ENCODE measurements at places on chromosomes 7 and 10.

GRCh38 chr7:98084631-98085030 is 22.0 kb upstream of the LMTK2 start:
- DNase-seq: no peak

DNA sequence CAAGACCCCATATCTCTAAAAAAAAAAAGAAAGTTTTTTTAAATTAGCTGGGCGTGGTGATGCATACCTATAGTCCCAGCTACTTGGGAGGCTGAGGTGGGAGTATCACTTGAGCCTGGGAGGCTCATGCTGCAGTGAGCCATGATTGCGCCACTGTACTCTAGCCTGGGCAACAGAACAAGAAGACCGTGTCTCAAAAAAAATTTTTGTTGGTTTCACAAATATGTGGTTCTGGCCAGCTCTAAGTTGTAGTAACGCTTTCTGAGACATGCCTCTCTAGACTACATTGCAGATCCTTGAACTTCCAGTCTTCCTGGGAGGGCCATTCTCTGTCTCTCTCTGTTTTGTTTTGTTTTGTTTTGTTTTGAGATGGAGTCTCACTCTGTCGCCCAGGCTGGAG is 24.6 kb upstream of the RHBDD2 start:
- no peak for DNase-seq

DNA sequence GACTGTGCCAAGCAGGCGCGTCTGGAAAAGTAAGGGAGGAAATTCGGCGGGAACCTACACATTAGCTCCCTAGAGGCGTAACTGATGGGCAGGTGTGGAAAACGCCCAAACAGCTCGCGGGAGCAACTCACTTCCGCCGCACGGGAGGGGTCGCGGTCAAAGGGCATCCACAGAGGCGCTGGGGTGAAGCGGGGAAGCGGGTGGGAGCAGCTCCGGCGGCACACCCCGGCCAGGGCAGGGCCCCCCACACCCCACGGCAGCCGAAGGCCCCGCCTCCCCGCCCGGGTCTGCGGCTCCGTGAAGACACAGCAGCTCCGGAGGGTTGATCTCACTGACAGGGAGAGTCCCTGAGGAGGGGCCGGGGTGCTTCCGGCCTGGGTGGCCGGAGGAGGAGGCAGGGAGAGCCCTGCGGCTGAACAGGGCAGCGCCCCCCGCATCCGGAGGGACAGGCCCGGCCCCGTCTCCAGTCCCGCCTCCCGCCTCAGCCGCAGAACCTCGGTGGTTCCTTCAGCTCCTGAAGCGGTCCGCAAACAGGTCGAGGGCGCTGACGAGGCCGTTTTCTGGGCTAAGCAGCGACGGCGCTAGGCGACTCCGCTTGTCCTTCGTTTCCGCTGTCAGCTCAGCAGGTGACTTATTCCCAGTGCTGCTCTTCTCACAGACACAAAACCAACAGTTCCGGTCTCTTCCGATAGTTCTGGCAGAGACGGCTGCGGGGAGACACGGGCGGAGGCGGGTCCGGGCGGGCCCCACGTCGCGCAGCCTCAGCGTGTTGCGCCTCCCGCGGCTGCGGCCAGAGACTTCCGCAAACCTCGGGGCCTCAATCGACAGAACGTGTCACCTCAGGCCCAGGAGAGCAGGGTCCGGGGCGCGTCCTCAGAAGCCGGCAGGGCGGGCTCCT is 276.1 kb downstream of the DNAJB6 start:
- DNase-seq: peak; percentile 62

- DNase-seq: peak; percentile 54
Measured at GRCh38 chr10:46228563-46229071, 58.2 kb upstream of the ANTXRL start.

- peak; percentile 9 for DNase-seq
Measured at GRCh38 chr10:70232155-70232858, 922 bp downstream of the PPA1 start.

GRCh38 chr10:42836771-42837468 is 54.3 kb downstream of the BMS1 start:
- no peak for DNase-seq

DNA sequence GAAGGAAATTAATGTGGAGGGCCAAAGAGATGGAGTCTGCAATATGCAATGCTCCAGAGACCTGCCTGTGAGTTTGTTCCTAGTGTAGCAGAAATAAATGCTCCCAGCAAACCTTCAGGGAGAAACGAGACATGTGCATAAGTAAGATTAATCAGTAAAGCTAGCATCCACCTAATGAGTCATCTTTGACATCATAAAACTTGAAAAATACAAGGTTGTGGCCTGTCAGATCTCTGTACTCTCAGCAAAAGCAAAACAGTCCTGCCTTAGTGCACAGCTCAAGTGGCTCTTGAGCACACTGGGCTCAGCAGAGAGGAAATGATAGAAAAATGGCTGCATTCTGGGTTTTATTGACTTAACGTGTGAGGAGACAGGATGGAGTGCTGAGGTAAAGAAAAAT is 32.5 kb upstream of the ERCC6 start:
- DNase-seq: no peak

DNA sequence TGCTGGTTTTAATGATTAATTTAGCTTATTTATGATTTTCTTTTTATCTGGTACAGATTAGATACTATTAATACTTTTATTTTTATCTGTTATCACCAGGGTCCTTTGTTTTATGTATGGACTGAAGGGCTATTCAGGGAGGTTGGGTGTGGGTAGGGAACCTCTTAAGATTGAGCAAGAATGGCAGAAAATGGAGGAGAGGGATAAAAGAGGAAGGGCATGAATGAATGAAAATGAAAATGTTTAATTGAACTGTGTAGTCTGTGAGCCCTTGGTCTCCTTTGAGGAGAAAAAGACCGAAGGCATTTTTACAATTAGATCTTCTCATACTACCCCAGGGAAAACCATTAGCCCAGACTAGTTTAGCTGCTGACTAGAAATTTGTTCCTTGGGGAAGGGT is 93.1 kb downstream of the CDK14 start:
- no peak for DNase-seq

DNA sequence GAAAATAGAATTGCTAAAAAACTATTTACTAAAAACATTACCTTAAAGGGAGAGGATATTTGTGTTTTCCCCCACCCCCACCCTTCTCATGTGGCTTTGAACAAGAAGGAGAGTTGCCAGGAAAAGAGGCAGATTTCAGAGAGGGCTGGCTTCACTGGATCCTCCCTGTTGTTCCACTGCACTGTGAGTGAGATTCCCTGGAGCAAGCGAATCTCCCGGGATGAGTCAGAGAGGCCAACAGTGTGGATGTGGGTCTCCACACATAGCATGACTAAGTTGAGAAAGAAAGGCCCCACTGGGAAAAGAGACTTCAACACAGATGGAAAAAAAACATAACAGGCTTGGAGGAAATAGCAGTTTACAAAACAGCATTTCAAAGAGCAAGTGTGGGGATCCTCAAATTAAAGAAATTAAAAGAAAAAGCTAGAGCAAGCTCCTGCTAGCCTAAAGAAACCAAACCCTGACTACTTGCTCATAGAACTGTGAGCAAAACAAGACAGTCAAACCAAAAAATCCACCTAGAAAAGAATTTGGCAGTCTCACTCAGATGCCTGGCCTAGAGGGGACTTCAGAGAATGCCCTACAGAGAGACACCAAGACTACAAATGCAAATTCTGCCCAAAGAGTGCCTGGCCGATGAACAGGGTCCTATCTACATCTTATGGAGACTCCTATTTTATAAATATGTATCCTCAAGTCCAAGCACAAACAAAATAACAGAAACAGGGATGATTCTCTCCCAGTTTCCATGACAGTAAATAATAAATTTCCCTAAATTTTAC is 3.4 kb downstream of the CAV1 start:
- DNase-seq: no peak

- DNase-seq: no peak
Measured at GRCh38 chr10:98748298-98748697, 301.6 kb upstream of the HPS1 start.

DNA sequence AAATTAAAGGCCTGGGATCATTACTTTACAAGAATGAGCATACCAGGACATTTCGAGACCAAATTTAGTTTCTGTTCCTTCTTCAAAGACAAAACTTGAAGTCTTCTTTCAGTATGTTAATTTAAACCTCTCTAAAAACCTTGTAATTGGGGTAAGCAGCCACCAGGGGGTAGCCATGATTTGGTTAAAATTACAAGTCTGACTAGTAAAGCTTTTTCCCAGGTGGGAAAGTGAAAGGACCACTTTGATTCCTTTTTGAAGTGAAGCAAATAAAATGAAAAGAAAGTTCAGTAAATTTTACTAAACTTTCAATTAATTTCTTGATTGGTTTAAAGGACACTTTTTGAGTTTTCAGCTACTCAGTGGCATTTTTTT is 294.3 kb downstream of the BBS9 start:
- DNase-seq: no peak
